ENCODE measurements at places on chromosomes 3 and 15. TPM values are rescaled to one million over a fixed set of nuclear protein-coding genes. Genes with fewer than 3 reads are reported as not detected.

GRCh38 chr3:8800016-8800415 lies 30.6 kb upstream of the OXTR start:
- DNase-seq, result no peak
- H3K4me1 ChIP-seq, result no peaks in the 10 kb centered on the region
- no peaks in the 10 kb centered on the region for H3K36me3 ChIP-seq
- no peaks in the 10 kb centered on the region for H3K27me3 ChIP-seq
- H3K4me3 ChIP-seq, result no peak overlapping the region
- no peak overlapping the region for H3K27ac ChIP-seq

GRCh38 chr3:111538681-111539083 lies 3.3 kb upstream of the CD96 start:
- no peak overlapping the region for H3K4me3 ChIP-seq
- H3K36me3 ChIP-seq, result peaks cover 1% of the 10 kb centered on the region
- no peaks in the 10 kb centered on the region for H3K27me3 ChIP-seq
- peak overlapping the region; percentile 79 for H3K27ac ChIP-seq
- peaks cover 55% of the 10 kb centered on the region for H3K4me1 ChIP-seq

GRCh38 chr3:71585887-71586809 lies 2.6 kb upstream of the FOXP1 start:
- no peak overlapping the region for H3K27ac ChIP-seq
- peaks cover 28% of the 10 kb centered on the region for H3K4me1 ChIP-seq
- no peak overlapping the region for H3K4me3 ChIP-seq
- DNase-seq, result peak; percentile 49
- H3K27me3 ChIP-seq, result no peaks in the 10 kb centered on the region

Gene PYGO1
- total RNA-seq, result not detected
